ENCODE measurements at places on chromosomes 2 and 18.

- no peak for DNase-seq
Measured at GRCh38 chr2:225326969-225327368, 72.5 kb upstream of the NYAP2 start.

DNA sequence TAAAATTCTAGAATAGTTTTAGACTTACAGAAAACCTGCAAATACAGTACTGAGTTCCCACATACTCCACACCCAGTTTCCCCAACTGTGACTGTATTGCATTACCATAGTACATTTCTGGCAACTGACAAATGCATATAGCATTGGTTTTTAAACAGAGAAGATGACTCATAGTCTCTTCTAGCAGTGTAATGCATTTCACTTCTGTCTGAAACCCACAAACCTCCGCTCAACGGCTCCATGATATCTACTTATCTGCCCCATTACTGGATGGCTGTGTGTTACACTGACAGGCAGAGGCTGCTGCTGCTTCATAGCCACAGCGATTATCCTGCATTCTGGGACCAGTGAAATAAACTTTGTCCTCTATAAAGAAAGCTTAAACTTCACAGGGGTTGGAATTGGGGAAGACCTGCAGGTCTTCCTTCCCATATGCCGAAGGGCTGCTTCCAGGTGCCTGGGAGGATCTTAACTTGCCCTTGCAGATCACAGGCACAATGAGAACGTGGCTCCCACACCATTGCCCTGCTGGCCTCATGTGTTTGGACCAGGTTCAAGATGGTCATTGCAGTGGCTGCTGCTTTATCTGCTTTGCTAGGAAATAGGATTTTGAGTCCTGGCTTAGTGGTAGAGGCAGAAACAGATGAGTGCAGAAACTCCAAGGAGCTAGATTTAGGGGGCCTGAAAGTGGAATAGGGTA is 742.6 kb upstream of the HS6ST1 start:
- no peak for DNase-seq

GRCh38 chr2:190809139-190809764 is 71.4 kb upstream of the GLS start:
- DNase-seq, result no peak

GRCh38 chr2:70412294-70413070 is 110.6 kb upstream of the FAM136A start:
- no peak for DNase-seq

DNA sequence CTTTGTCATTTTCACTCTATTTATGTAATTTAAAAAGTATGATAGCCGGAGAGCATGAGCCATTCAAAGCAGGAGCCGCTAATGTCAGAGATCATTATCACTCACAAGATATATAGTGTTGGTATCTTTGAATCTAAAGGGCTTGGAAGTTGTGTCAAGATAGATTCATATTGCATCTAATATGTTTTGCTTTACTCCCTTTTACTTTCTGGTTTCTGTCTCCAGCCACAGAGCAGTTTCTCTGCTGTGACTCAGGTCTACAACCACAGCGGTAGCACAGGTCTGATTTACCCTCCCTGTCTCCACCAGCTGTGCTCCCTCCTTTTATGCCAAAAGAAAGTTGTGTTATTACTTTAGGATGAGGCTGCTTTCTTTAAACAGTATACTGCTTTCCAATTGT is 424.0 kb downstream of the ARHGAP15 start:
- no peak for DNase-seq

DNA sequence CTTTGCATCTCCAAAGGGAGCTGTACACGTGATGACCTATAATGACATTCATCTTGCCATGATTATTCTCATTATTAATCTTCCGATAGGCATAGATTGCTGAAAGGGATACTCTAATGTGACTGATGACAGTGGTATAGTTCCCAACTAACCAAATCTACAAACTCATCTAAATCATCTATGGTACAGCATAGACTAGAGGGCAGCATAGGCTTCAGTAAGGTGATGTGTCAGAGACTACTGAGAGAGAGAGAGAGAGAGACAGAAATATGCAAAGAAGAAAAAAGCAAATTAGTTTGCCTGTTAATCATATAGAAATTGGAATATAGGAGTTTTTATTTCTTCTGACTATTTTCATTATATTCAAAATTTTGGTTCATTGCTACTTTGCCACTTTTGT is 89.3 kb downstream of the CSRNP3 start:
- no peak for DNase-seq

DNA sequence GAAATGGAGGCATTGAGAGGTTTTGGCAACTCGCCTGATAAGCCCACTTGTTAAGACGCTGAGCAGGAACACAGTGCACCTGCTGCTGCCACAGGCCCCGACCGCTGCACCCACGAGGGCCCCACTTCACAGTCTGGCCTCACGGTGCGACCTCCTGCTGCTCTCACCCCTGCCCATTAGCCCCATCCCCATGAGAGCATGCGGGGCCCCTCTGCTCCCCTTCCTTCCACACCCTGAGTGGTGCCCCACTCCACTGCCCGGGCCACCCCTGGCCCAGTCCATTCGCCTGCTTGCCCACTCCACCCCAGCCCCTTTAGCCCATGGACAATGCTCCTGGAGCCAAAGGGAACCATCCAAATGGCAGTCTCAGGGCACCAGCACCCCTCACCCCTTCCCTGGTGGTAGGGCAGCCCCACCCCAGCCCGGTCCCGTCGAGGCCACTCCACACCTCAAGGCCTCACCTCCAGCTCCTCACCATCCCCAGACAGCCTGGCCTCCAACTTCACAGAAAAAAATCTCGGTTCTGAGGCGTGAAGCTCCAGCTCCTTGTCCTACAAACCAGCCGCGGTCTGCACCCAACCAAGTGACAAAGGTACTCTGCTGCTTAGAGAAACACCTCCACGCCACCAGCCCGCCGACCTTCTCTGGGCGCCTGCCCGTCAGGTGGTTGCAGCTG is 6.7 kb upstream of the GPR55 start:
- DNase-seq, result no peak

GRCh38 chr2:12721566-12722446 is 5.1 kb downstream of the TRIB2 start:
- DNase-seq, result no peak

DNA sequence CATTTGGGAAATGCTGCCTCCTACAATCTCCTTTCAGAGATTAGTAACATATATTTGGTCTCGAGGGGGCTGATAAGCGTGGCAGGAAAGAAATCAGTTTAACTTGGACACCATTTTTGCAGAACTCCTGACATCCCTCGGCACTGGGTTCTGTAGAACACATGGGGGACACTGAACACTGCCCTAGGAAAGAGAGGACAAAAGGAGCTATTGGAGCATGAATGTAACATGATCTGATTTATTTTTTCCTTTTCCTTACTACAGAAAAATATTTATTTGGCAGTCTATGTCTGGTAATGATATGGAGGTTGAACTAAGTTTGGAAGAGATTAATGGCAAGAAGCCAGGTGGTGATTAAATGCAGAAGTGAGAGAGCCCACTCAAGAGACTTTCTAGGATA is 153.8 kb downstream of the AFF3 start:
- no peak for DNase-seq

- DNase-seq, result no peak
Measured at GRCh38 chr2:133252780-133253355, 315.4 kb downstream of the NCKAP5 start.

DNA sequence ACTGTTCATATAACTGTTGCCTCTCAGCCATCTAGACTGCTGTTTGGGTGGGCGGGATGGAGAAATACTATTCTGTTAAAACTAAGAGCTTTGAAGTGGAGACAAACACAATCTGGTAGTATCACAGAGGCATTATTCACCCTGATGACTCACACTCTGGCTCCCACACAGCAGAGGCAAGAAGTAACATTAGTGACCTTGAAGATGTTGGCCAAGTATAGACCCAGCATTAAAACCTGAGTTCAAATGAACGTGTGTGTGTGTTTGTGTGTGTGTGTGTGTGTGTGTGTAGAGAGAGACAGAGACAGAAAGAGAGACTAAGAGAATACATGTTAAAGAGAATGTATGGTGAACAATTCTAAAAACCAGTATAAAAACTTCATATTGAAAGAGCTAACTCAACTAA is 22.5 kb upstream of the ACVR1 start:
- peak; percentile 56 for DNase-seq

DNA sequence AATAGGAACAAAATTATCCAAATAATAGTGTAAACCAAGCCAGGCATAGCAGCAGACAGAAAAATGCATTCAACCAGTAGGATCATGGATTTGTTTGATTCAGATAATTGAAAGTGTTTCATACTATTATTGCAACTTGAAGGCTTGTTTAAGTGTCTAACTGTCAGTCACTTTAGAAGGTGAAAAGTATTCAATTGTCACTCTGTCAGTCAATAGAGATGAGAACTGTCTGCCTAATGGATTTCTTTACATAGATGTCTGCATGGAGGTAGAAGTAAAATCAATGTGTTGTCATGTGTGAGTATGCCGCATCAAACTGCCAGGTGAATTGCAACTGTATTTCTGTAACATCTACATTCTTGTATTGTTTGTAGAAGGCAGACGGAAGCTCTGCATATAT is 65.0 kb downstream of the ZNF407 start:
- DNase-seq, result no peak

GRCh38 chr2:134153294-134153880 is 100.5 kb upstream of the MGAT5 start:
- no peak for DNase-seq

DNA sequence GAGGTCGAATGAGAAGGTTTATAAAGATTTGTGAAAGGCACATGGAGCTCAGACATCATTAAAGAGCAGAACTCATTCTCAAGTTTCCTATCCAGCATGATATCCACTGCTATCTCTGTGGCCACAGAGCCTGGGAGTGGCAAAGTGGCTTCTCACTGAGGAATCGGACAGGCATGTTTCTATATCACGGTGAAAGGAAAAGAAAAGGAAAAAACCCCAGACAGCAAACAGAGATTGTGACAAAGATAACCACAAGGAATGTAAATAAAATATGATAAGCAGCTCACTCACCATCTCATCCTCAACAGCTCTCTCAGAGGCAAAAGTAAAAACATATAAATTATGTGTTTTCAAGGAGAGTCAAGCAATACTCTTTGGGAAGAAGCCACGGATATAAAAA is 2.5 kb downstream of the PID1 start:
- no peak for DNase-seq

- DNase-seq, result no peak
Measured at GRCh38 chr2:42787788-42788477, 4.5 kb downstream of the HAAO start.

GRCh38 chr2:205619600-205619999 is 62.7 kb upstream of the NRP2 start:
- no peak for DNase-seq

DNA sequence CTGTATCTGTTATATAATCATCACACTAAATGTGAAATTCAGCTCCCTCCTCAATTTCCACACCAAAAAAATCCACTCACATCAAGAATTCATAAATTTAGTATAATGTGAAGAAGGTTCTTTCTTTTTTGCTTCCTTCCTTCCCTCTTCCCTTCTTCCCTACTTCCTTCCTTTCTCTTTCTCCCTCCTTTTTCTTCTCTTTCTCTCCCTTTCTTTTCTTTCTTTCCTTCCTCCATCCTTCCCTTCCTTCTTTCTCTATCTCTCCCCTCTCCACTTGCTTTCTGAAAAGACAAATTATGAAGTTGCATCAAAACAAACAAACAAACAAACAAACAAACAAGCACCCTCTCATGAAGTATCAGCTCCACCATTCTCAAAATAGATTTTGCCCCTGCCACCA is 290.0 kb downstream of the PDE11A start:
- no peak for DNase-seq

GRCh38 chr2:71004857-71005256 is 10.2 kb upstream of the TEX261 start:
- DNase-seq, result no peak

- DNase-seq, result no peak
Measured at GRCh38 chr2:140185076-140185475, 1404.9 kb upstream of the NXPH2 start.

DNA sequence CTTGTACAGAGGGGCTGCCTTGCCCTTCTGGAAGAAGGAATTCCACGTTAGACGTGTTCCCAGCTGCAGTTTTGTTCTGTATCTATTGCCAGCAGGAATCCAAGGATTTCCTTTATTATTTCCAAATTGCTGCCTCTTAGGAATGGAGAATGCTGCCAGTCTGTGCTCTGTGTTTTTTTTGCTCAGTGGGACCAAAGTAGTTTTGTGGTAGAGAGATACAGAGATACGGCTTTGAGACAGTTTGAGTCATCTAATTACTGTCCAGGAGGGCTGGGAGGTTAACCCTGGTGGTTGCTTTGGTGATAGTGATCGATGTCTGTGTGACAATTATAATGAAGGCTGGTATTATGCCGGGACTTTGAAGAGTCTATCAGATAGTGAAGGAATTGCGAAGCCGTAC is 26.3 kb downstream of the ASAP2 start:
- peak; percentile 77 for DNase-seq

GRCh38 chr2:240396623-240397541 is 38.6 kb upstream of the GPC1 start:
- DNase-seq, result no peak

DNA sequence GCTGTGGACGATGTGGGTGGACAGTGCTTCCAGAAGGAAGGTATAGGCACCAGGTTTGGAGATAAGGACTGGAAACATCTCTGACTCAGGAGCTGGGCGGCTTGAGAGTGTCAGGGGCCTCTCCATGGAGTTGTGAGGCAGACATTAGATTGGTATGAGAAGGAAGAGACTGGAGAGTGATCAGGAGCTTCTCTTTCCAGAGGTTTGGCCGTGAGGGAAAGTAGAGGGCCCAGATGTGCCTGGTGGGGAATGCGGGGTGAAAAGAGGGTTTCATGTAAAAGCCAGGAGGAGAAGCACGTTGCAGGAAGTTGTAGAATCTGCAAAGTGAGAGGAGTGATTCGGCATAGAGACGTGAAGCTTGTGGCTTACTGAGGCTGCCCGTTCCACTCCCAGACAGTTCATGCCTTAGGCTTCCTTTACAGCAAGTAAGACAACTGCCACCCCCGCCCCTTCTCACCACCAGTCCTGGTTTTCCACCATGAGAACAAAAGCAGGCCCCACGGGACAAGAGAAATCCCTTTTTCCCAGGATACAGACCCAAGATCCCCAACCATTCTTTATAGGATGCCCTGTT is 166.3 kb upstream of the HDAC4 start:
- DNase-seq, result no peak

DNA sequence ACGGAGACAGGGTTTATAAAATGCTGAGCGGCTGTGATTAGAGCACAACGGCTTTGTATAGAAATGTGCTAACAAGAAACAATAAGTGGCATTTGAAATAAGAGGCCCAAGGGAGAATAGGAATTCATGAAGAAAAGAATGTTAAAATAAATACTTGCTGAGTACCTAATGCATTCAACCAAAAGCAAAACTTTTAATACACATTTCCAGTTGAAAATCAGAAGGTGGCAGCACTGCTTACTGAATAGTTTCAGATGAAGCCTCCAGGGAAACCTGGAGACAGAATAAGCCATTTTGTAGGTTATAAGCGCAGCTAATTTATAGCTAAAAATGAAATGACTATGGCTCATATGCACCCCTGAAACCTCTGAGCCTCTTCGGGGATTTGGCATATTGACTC is 286.6 kb downstream of the DPP10 start:
- DNase-seq, result no peak

DNA sequence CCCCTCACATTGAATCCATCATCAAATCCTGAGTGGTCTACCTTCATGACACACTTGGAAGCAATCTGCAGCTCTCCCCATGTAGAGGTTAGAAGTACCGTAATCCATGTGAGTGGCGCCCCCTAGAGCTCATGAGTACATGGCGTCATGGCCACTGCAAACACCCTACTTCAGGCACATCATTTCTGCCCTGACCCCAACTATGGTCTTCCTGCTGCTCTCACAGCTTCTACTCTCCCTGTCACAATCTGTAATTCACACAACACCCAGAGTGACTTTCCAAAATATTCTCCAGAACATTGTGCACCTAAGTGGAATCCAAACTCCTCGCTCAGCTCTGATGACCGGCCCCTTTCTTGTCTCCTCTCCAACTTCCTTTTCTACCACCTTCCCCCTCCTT is 141.9 kb downstream of the ANKRD44 start:
- peak; percentile 52 for DNase-seq

GRCh38 chr2:30178618-30179434 is 32.0 kb downstream of the YPEL5 start:
- no peak for DNase-seq
